ENCODE measurements at places on chromosomes 16 and 17.

DNA sequence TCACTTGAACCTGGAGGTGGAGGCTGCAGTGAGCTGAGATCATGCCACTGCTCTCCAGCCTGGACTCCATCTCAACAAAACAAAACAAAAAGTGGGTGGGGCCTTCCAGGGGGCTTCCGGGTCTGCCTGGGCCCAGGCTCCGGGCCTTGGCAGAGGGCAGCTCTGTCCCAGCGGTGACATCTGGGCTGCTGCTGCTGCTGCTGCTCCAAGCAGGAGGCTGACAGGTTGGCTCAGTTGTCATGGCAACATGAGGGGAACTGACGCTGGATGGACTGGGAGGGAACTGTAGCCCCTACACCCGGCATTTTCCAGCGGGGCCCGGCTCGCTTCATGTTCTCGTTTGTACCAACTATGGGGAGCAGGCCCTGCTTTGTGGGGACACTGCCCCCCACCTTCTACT lies 4.0 kb downstream of the BAIAP3 start:
- no peak overlapping the region for H3K27ac ChIP-seq
- no peak for DNase-seq
- peaks cover 34% of the 10 kb centered on the region for H3K4me1 ChIP-seq
- no peaks in the 10 kb centered on the region for H3K36me3 ChIP-seq

DNA sequence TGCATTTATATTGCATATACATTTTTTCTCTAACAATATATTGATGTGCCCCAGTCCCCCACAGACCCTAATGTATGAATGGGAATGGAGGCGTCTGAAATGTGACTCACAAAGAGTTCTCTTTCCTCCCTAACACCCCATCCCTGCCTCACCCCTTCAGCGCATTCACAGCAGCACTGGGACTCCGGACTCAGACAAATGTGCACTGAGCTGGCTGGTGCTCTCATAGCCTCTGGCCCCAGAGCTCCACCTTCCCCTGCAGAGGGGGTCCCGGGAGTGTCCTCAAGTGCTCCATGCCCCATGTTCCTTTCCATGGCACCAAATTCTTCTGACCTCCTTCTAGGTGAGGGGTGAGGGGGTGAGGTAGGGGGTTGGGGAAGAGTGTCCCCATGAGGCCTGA lies 20.6 kb downstream of the NPTX1 start:
- no peak overlapping the region for H3K4me3 ChIP-seq
- no peak for DNase-seq
- peak overlapping the region; percentile 94 for H3K27ac ChIP-seq
- peaks cover 32% of the 10 kb centered on the region for H3K4me1 ChIP-seq

GRCh38 chr17:27807567-27808470 lies 7.5 kb upstream of the NOS2 start:
- peak; percentile 29 for DNase-seq
- H3K4me3 ChIP-seq, result peak overlapping the region; percentile 27
- peaks cover 16% of the 10 kb centered on the region for H3K4me1 ChIP-seq
- H3K27me3 ChIP-seq, result no peaks in the 10 kb centered on the region

- H3K36me3 ChIP-seq, result no peaks in the 10 kb centered on the region
- no peak overlapping the region for H3K27ac ChIP-seq
- no peak overlapping the region for H3K4me3 ChIP-seq
Measured at GRCh38 chr16:56163938-56164337, 27.4 kb upstream of the GNAO1 start.

DNA sequence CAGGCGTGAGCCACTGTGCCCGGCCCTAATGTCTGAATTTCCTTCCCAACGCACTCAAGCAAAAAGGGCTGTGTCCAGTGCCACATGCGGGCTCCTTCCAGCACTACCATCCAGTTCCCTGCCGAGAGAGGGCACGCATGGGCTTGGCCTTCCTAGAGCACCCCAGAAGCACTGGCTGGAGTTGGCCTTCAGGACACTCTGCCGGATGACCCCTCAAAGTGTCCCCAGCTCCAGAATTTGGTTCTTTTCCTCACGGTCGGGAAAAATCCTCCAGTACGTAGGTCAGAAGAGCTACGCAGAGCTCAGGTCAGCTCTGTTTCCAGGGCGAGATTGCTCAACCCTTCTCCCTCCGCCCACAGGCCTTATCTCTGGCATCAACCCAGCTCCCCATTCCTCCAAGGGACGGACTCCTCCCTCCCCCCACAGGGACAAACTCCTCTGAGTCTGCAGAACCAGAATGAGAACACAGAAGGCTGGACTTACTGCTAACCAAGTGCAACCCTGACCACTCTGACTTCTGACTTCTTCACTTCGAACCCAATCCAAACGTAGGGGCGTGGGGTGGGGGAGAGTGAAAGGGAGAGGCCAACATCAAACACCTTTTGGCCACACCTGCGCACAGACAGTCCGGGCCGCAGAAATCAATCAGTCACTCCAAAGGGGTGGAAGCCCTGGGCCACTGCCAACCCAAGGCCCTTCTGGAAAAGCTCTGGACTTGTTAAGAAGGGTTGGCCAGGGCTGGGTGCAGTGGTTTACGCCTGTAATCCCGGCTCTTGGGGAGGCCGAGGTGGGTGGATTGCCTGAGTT lies 3.6 kb downstream of the CDC42EP4 start:
- DNase-seq, result peak; percentile 92
- peak overlapping the region; percentile 24 for H3K4me3 ChIP-seq
- H3K27ac ChIP-seq, result peak overlapping the region; percentile 97
- no peaks in the 10 kb centered on the region for H3K36me3 ChIP-seq
- H3K4me1 ChIP-seq, result peaks cover 68% of the 10 kb centered on the region

DNA sequence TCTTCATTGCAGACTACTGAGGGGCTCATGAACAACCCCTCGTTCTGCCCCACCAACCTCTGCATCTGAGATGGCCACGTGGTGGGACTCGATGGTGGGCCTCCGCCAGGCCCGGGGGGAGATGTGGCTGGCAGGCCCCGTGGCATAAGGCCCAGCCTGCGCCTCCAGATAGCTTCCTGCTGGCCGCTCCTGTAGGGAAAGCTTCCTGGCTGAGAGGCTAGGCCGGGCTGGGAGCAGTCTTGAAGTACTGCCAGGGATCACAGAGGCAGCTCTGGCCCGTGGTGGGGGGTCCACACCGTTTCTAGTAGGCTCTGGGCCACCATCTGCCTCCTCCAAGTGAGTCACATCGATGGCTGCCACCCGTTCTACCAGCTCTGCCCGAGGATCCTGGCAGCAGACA lies 7.6 kb downstream of the CAMKK1 start:
- H3K4me1 ChIP-seq, result peaks cover 37% of the 10 kb centered on the region
- no peaks in the 10 kb centered on the region for H3K27me3 ChIP-seq

DNA sequence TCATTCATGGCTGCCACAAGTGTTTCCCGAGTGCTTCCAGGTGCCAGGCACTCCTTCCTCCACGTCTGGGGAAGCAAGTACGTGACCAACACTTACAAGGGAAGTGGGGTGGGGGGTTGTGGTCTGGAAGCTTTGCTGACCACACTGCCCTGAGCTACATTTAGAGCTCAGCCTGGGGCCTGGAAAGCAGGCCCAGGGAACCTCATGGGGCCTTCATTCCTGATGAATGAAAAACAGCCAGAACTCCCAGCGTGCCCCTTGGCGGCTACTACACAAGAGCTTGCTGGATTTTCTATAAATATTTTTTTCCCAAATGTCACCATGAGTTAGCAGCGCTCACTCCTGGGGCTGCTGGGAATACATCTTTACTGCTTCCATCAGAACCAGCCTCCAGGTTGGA lies 73.3 kb downstream of the ABCC12 start:
- H3K36me3 ChIP-seq, result no peaks in the 10 kb centered on the region
- no peak overlapping the region for H3K27ac ChIP-seq
- H3K4me3 ChIP-seq, result no peak overlapping the region

DNA sequence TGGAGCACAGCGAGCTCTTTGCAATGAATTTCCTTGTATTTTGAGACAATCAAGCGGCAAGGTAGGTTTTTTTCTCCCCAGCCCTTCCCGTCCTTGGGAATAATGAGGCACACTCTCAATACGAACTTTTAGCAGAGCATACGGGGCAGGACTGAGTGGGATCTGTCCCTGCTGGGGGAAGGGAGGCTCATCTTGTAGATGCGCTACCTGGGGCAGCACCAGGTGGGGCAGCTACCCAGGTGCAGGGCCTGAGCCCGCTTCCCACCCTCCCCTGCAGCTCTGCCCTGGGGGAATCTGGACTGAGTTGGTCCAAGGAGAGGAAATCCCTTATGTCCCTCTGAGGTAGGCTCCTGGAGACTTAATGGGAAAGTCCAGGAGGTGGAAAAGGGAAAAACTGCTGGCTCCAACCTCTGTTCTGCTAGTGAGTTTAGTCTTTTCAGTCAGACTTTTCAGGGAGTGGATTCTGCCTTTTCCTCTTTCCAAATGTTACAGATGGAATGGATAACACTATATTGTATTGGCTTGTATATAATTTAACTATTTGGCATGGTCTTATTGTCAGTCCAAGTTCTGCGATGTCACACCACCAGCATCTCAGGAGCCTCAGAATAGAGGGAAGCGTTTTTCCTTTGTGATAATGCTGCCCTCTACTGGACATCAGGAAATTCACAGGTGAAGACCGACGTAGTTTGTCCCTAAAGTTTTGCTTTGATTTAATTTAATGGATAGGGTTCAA lies 9.6 kb upstream of the CES1 start:
- H3K4me1 ChIP-seq, result no peaks in the 10 kb centered on the region
- H3K36me3 ChIP-seq, result no peaks in the 10 kb centered on the region
- H3K27ac ChIP-seq, result no peak overlapping the region
- H3K4me3 ChIP-seq, result no peak overlapping the region
- no peaks in the 10 kb centered on the region for H3K27me3 ChIP-seq

DNA sequence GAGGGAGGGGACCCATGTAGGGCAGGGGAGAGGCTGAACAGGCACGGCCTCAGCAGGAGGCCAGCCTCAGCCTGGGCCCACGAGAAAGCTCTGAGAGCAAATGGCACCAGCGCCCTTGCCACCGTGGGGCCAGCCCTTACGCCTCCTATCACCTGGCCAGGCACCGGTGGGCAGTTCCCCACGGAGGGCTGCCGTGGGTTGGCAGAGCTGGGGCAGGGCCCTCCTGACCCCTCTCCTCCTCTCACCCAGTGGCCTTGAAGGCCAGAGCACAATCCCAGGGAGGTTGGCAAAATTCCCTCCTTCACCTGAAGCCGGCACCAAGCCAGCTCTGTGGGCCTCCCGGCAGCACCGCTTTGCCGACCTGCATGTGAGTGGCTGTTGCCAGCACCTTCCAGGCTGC lies 53.1 kb upstream of the ENPP7 start:
- H3K27ac ChIP-seq, result no peak overlapping the region
- H3K4me3 ChIP-seq, result no peak overlapping the region
- H3K36me3 ChIP-seq, result no peaks in the 10 kb centered on the region

GRCh38 chr17:33142705-33143299 lies 150.3 kb downstream of the ASIC2 start:
- H3K4me3 ChIP-seq, result no peak overlapping the region
- no peak overlapping the region for H3K27ac ChIP-seq
- no peaks in the 10 kb centered on the region for H3K27me3 ChIP-seq
- no peaks in the 10 kb centered on the region for H3K4me1 ChIP-seq
- no peak for DNase-seq

DNA sequence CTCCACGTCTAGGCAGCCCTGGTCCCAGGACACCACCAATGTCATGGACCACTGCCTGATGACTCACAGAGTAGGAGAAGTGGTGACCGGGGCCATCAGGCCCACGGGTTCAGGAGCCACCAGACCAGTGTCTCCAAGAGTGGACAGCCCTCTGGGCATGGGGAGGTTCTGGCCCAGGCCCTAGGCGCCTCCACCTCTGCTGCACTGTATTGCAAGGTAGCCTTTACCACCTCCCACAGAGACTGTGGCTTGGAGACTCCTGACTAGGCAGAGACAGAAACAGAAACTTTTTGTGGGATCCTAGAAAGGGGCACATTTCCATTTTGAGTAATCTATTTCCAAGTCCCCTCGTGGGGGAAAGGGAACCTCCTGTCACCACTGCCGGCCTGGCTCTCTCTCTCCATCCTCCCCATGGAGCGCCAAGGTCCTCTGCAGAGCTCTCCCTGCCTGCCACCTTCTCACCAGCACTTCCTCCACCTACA lies 2.9 kb downstream of the CDIP1 start:
- no peaks in the 10 kb centered on the region for H3K27me3 ChIP-seq
- H3K36me3 ChIP-seq, result no peaks in the 10 kb centered on the region
- H3K27ac ChIP-seq, result no peak overlapping the region
- H3K4me1 ChIP-seq, result peaks cover 8% of the 10 kb centered on the region

- no peak for DNase-seq
- H3K27me3 ChIP-seq, result no peaks in the 10 kb centered on the region
- no peak overlapping the region for H3K27ac ChIP-seq
- H3K4me3 ChIP-seq, result no peak overlapping the region
- H3K36me3 ChIP-seq, result no peaks in the 10 kb centered on the region
Measured at GRCh38 chr17:72510351-72511016, 389.7 kb downstream of the SOX9 start.

DNA sequence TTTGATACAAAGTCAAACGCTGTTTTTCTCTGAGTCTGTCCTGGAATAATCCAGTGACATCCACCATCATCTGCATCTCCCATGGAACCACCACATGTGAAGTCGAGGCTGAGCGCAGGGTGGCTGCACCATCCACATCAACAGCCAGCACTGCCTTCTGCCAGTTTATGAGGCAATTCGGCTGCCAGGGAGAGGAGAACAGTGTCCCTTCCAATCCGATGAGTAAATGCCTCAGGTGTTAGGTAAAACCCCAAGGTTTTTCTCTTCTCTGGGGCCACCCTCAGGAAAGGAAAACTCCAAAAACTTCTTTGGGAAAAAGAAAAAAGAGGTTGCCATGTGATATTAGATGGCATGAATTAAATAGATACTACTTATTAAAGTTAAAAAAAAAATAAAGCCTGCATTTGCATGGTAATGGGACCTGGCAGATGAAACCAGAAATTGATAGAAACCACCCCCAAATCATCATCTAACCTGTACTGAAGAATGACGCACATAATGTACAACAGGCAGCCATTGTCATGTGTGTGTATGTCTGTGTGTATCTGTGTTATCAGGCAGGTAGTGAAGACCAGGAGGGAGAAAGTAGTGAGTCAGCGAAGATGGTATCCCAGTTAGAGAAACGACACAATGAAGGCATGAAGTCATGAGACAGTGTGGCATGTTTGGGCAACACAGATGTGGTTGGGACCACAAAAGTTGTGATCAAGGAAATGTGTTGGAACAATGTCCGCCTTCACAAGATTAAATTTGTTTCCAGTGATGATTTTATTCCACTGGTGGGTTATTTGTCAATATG lies 478.7 kb downstream of the CDH13 start:
- no peak for DNase-seq
- H3K4me1 ChIP-seq, result no peaks in the 10 kb centered on the region
- H3K4me3 ChIP-seq, result no peak overlapping the region
- no peak overlapping the region for H3K27ac ChIP-seq
- H3K36me3 ChIP-seq, result no peaks in the 10 kb centered on the region
- H3K27me3 ChIP-seq, result no peaks in the 10 kb centered on the region

DNA sequence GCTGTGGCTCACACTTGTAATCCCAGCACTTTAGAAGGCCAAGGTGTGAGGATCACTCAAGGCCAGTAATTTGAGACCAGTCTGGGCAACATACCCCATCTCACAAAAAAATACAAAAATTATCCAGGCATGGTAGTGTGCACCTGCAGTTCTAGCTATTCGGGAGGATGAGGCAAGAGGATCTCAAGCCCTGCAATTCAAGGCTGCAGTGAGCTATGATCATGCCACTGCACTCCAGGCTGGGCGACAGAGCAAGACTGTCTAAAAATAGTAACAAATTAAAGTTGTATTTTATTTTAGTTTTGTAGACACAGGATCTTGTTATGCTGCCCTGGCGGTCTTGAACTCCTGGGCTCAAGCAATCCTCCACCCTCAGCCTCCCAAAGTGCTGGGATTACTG lies 18.2 kb downstream of the USP31 start:
- no peaks in the 10 kb centered on the region for H3K27me3 ChIP-seq
- no peaks in the 10 kb centered on the region for H3K36me3 ChIP-seq
- DNase-seq, result no peak

Measured in upper lobe of left lung (tissue), 6 donors.